Activated effector memory CD4-positive, alpha-beta T cell treated with Interleukin-2 at 50 U/mL for 16 hours (primary cell): ENCODE measurements at places on chromosomes 6 and 20.

- no peak for DNase-seq
These were observed 64.2 kb downstream of the GCNT2 start for GRCh38 chr6:10585209-10585845.

- DNase-seq, result no peak
These were observed 17.2 kb downstream of the GDAP1L1 start for GRCh38 chr20:44264287-44264686.

DNA sequence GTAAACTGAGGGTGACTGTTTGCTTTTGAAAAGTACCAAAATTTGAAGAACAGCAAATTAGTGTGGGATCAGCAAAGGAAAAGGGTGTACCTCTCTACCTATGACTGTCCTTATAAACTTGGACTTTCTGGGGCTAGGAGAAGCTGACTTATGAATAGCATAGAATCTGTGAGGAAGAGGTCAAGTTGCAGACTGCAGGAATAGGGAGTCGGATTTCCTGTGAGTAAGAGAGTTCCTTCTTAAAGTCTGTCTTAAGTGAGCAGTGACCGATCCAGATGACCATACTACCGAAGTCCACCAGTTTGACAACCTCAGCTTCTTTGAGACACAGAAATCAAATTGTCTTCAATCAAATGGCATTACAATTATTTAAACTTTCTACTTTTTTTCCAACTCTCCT, 708.7 kb downstream of the UTRN start:
- no peak for DNase-seq

DNA sequence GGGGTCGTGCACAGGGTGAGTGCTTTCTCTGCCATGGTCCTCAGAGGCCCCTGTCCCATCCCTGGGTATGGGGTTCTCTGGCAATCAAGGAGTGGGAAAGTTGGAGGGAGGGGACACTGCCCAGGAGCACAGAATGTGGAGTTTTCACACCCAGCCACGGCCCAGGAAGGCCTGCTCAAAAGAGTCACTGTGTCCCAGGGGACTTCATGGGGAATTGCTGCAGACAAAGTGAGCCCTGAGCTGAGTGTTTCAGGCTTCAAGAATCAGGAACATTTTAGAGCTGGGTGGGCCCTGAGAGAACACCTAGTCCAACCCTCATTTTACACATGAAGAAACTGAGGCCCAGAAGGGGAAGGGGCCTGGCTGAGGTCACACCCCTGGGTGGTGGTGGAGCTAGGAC, 5.7 kb downstream of the MAPK13 start:
- DNase-seq, result no peak

- no peak for DNase-seq
These were observed 84.1 kb downstream of the ZFAND3 start for GRCh38 chr6:37903351-37904340.

DNA sequence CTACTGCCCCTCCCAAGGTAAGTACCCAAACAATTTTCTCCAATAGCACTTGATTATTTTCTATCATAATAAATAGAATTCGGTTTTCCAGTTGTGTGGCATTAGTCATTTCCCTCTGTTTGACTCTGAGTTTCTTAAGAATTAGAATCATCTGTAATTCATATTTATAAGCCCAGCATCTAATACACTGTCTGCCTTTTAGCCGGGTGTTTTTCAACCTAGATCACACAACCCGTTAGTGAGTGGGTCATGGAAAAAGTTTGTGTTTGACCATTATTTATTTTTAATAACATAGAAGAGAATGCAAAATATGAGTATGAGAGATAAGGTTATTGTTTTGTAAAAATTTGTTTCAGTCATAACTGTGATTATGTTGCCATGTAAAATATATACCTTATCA, 701.6 kb downstream of the RFPL4B start:
- DNase-seq, result no peak

- no peak for DNase-seq
These were observed 150.9 kb upstream of the HMGN3 start for GRCh38 chr6:79385333-79385732.

DNA sequence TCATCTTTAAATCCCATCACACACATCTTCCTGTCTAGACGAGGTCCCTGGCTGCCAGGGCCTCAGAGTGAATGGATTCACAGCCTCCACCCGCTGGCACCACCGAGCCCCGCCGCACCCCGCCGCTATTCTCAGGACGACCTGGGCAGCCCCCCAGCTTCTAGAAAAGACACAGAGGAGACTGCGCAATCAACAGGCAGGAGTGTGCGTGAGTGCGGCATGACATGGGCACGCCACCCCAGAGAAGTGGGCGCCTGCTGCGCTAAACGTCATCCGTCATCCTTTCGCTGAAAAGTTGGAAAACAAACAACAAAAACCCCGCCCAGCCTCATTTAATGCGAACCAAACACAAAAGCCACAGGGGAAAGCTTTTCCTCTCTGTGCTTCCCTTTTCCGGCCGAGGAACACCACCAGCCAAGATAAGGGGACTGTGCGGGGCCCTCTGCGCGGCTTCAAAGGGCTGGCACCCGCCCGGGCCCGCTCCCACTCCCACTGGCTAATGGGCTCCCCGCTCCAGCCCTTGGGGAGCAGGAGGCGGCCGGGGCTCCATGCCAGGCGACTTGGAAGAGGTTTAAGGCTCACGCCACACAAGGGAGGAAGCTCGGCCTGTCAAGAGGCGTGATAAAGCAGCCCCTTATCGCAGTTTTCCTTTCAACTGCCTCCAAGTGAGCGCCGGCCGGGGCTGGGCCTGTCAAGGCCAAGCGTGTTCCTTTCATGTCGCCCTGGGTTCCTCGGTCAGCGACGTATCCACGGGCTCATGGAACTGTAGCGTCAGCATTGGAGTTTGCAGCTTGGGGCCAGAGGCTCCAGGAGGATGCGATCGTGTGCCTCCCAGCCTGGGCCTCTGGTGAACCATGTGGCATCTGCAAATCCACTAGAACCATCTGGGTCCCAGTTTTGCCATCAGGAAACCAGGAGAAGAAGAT, 50.1 kb downstream of the NFATC2 start:
- no peak for DNase-seq

GRCh38 chr20:55172310-55173002, 697.1 kb downstream of the DOK5 start:
- DNase-seq, result no peak

DNA sequence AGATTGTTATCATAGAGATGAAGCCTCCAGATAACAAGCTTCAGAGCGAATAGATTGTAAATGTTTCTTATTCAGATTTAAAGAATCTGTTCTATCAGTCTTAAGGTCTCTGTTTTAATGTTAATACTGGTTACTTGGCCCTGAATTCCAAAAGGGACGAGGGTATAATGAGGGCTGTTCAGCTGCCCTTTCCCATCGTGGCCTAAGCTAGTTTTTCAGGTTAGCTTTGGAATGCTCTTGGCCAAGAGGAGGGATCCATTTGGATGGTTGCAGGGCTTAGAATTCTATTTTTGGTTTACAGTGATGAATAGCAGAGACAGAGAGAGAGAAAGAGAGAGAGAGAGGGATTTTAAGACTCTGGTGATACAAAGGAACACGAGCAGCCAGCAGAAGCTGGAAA, 62.8 kb upstream of the UFL1 start:
- no peak for DNase-seq

DNA sequence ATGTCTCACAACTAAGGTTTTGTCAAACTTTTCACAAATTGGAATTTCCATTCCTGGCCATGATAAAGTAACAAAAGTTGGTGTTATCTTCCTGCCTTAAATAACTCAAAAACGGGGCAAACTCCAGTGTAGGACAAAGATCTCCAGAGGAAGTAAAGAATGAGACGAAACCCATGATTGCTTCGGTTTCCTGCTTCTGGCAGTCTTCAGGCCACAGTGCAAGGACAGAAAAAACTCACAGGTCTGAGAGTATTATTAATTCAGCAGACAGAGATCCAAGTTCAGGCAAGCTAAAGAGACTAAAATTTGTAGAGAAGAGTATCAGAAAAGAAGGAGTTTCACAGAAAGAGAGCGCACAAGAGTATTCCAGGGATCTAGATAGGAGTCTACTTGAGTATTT, 64.8 kb upstream of the RCAN2 start:
- no peak for DNase-seq

GRCh38 chr6:134447423-134447822, 129.5 kb upstream of the SGK1 start:
- DNase-seq, result no peak

DNA sequence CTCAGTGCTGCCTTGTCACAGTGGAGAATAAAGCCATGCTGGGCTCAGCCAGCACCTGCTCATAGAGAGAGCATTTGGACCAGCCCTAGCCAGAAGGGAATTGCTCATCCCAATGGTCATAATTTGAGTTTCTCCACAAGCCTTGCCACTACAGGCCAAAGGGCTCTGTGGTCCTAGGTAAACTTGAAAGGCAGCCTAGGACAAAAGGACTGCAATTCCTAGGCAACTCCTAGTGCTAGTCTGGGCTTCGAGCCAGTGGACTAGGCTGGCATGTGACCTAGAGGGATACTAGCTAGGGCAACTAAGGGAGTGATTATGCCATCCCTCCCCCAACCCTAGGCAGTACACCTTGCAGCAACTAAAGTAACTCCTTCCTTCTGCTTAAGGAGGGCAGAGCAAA, 516.2 kb downstream of the BCKDHB start:
- DNase-seq, result no peak

- DNase-seq, result no peak
These were observed 153.7 kb downstream of the OR2B2 start for GRCh38 chr6:27758491-27758890.

- DNase-seq, result no peak
These were observed 723 bp upstream of the SNPH start for GRCh38 chr20:1265226-1265915.

DNA sequence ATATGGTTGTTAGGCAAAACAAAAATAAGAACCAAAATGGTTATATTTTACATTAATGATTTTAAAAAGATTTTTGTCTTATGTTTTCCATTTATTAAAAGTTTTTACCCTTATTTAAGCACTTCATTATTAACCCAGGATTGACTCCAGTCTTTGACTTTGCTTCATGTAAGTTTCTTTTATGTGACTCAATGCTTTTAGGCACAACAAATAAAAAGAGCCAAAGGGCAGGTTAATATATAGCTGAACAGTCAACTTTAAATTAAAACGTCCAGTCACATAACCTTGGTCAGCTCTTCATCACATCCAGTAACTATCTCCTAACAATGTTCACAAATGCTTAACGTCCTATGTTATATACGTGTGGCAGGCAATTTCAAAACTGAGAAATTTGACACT, 32.7 kb downstream of the COL21A1 start:
- no peak for DNase-seq

DNA sequence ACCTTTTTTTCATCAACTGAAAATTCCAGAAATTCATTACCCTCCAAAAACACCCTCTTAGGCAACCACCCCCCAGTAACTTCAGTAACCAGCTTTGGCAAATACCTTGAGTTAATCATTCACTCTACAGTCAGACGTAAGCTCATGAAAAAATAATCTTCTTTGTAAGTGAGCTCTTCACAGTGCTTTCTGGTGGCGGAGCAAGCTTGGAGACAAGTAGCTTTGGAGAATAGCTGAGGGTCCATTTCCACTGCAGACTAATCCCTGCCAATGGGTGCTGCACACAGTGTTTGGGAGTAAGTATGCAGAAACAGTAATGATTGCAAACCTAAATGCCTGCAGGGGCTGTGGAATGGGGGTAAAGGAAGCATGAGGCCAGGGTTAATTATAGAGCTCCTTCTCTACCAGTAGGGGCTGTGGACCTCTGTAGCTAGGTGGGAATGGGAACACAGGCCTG, 56.8 kb upstream of the HINT3 start:
- no peak for DNase-seq

- DNase-seq, result no peak
These were observed 111.6 kb upstream of the PLN start for GRCh38 chr6:118436482-118436881.

- DNase-seq, result no peak
These were observed 11.5 kb downstream of the EIF2S2 start for GRCh38 chr20:34100576-34100975.

DNA sequence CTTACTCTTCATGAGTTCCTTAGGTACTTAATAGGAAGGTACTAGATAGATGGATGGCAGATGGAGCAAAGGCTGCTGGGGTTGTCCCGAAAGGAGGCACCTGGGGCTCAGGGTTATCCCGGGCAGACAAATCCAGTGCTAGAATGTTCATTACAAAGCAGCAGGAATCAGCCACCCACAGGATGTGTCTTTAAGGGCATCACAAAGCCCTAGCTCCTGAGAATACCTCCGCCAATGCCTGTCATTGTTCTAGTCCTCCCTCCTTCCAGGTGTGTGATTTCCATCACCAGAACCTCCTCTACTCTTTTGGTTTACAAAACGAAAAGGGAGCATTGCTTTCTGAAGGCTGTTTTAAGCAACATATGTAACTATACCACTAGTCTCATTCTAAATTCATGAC, 138.1 kb downstream of the KIF6 start:
- DNase-seq, result no peak

GRCh38 chr20:54468082-54468481, 7.3 kb upstream of the DOK5 start:
- DNase-seq, result no peak

- DNase-seq, result no peak
These were observed 964 bp downstream of the RPL10A start for GRCh38 chr6:35468980-35469750.

- peak; percentile 43 for DNase-seq
These were observed 27.8 kb downstream of the PAQR8 start for GRCh38 chr6:52389626-52390360.

- no peak for DNase-seq
These were observed 36.2 kb downstream of the FOXO3 start for GRCh38 chr6:108596956-108597355.

DNA sequence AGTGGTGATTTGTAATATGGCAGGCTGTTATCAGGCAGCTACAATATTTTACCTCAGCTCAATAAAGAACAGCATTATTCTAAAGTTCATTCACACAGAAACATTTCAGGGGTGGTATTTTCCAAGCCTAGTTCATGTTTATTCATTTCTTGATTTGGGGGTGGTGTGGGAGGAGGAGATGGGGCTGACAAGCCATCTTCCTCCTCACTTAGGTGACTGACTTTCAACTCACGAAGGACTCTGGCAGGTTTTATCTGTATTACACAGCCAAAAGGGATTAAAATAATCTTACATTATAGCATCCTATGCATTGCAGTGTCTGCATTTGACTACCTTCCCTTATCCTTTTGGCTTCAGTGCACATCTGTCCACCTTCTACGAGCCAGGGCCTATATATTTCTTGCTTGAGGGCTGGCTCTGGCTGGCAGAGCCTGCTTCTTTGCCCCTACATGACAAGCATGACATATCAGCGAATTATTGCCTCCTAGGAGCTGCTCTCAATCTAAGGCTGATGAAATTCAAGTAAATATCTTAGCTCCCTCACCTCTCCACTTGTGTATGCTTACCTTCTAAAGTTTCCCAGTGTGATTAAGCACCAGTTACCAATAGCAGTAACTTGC, 20.0 kb downstream of the KHDRBS2 start:
- DNase-seq, result no peak
